ENCODE measurements at places on chromosomes 5 and 9.
A peak's percentile ranks its signal among the peaks of the same experiment; 100 is the strongest.

DNA sequence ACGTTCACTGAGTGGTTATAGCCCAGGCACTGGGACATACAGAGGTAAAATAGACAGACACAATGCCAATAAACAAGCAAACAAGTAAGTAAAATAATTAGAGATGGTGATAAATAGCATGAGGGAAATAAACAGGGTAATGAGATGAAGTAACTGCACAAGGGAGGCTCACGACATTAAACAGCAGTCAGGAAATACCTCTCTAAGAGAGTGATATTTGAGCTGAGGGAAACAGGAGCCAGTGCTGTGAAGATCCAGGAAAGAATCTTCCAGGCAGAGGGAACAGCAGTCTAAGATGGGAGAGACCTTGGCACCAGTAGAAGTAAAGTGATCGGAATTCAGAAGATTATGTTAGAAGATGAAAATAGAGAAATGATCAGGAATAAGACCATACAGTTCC, 279.4 kb downstream of the HINT1 start:
- DNase-seq, result no peak

DNA sequence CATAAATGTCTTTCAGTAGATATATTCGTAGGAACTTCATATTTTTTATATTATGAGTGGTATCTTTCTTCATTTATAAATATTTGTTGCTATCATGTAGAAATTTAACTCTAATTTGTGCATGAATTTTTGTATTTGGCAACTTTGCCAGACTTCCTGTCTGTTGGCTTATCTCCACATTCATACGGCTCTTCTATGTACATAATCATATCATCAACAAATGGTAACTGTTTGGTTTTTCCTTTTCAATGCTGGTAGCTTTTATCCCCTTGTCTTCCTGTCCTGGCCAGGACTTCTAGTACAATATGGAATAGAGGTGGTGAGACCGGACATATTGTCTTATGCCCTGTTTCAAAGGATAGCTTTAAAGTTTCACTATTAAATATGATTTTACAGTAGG, 132.3 kb upstream of the COL5A1 start:
- no peak for DNase-seq

DNA sequence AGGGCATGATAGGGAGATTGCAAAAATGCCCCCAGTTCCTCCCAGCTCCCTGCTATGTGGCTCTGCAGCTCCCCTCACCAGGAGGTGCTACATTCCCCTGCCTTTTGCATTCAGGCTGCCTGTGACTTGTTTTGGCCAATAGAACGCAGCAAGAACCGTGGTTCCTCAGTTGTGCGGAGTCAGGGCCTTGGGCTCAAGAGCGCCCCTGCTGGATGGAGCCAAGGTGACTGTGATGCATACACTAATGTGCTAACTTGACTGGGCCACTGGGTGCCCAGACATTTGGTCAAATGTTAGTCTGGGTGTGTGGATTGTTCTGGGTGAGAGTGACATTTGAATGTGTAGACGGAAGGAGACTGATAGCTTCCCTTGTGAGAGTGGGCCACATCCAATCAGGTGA, 123.3 kb upstream of the MVB12B start:
- DNase-seq, result no peak

- no peak for DNase-seq
These were observed 172.5 kb upstream of the OTULINL start for GRCh38 chr5:14408969-14409586.

DNA sequence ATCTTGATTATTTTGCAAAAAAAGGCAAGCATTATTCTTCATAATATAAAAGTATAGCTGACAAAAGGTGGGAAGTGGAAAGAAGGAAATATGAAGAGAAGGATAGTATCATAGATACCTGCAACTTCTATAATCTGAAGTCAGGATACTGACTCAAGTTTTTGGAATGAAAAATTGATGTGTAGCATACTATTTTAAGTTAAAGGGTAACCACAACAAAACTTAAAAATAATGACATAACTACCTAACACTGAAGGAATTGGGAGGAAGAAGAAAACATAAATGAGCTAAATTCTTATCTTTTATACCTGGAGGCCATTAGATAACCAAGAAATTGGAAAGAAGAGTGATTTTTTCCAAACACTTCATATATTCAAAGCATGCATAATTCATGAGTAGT, 51.8 kb upstream of the TLE1 start:
- no peak for DNase-seq

- DNase-seq, result no peak
These were observed 179.4 kb downstream of the PPP2R2B start for GRCh38 chr5:146699138-146699537.

DNA sequence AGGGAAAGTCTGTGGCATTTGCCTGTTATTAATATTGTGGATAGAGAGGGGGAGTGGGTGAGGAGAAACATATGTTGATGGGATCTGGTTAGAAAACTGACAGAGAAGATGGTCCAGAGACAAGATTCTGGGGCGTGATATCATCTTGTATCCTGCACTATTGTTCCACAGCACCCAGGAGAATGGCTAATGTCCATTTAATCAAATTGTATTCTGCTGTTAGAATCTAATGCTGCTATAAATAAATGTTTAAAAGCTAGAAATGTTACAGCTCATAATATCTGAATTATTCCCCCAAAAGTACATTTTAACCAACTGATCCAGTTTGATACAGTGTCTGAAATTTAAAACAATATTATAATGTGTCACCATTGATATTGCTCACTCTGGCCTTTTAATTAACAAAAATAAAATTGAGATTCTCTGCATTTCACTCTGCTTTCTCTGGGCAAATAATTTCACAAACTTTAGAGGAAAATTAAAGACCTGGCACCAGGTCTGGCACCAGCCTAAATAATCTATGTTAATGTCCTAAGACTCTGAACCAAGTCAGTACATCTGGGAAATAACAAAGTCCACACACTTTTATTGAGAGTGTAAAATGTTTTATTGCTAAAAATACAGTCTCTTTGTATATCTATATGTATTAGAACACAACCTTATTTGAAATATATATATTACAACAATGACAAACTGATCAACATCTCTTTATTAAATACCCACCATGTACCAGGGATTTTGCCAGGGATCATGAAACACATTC, 18.8 kb downstream of the HTR4 start:
- DNase-seq, result no peak

GRCh38 chr9:97559111-97559514, 57.6 kb downstream of the TMOD1 start:
- no peak for DNase-seq

DNA sequence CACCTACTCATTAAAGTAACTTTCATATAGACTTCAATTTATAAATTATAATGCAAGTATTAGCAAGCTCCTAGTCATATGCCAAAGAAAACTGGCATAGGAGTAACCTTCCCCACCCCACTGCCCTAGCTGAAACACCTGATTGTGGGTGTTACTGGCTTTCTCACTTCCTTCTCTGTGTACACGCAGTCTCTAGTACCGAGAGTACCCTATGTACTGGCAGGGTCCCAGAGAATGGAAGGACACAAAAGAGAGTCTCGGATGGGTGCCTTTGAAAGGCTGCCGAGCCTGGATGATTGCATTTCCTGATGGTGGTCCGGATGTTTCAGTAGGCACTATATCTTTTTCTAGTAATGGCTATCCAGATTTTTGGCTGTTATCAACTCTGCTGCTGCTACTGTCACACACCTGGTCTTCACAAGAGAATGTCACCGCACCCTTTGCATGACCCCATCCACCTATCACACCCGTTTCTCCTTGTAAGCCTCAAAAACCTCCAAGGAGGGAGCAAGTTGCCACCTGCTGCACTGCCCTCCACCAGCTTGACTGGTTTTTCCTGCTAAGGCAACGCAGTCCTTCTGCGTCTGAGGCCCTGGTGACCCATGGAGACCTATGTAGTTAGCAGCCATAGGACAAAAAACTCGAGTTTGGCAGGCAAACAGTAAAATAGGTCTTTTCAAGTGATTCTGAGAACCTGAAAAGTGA, 53.8 kb upstream of the CLINT1 start:
- no peak for DNase-seq

GRCh38 chr5:89327608-89328007, 444.6 kb upstream of the MEF2C start:
- DNase-seq, result no peak

- no peak for DNase-seq
These were observed 6.3 kb downstream of the SHB start for GRCh38 chr9:38062498-38063362.

- DNase-seq, result no peak
These were observed 39.5 kb upstream of the GLIS3 start for GRCh38 chr9:4339357-4339756.

- no peak for DNase-seq
These were observed 409.8 kb downstream of the MAN2A1 start for GRCh38 chr5:110099572-110099971.

DNA sequence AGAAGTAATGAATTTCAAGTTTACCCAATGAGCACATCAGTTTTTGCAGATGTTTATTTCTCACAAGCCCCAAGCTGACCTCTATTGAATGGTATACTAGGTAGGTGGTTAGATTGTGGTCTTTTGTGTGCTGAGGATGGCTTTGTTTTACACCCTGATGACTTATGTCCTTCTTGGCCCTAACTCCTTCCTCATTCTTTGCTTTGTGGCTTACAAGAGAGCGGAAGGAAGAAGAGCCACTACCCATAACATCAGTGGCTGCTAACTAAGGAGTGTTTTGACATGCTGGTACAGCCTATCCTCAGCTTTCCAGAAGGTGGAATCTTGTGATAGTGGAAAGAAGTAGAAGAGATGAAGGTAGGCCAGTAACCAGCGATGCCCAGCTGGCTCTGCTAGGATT, 85.7 kb upstream of the NTRK2 start:
- DNase-seq, result no peak

DNA sequence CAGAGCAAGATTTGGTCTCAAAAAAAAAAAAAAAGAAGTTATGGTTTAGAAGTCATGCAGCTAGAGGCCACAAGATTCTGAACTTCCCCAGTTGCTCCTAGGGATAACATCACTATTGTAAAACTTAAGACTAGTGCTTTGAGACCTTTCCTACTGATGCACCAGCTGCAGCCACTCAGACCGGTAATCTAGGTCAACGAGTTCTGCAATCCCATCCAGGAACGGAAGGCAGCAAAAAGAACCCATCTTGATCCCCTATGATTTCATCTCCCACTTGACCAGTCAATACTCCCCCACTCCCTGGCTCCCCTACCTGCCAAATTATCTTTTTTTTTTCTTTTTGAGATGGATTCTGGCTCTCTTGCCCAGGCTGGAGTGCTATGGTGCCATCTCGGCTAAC, 46.9 kb upstream of the TTC39B start:
- no peak for DNase-seq

DNA sequence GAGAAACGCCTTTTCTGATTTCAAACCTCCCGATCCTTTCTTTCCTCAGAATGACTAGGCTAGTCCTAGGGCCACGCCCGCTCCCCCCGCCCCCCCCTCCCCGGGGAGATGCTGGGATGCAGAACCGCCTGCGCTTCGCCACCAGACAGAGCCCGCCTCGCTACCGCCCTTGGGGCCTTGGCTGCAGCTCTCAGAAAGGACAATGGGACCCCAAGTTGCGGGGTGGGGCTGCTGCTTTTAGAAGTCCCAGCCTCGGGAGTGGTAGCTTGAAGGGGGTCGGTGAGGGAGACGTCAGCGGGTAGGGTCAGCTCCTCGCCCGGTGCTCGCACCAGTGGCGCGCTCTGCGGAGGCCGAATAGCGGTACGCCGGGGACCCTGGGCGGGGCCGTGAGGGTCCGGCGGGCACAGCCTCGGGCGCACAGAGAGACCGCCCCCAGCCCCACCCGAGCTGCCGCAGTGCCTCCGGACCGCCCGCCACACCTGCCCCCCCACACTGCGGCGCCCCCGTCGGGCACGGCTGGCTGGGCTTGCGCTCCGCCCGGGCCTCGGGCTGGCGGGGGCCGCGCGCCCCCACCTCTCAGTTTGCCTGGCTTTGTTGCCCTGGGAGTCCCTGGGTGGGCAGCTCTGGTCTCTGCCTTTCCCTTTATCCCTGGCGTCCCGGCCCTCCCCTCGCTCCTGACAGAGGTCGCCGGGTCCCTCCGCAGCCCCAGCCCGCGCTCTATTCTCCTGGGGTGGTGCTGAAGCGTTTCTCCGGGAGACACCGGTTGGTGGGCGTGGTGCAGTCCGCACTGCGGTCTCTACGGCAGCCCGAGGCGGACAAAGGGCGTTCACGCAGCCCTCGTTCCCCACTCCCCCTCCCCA, 1.2 kb downstream of the MAP1B start:
- DNase-seq, result peak; percentile 34

- DNase-seq, result no peak
These were observed 90.3 kb upstream of the RANBP6 start for GRCh38 chr9:6105738-6106137.

DNA sequence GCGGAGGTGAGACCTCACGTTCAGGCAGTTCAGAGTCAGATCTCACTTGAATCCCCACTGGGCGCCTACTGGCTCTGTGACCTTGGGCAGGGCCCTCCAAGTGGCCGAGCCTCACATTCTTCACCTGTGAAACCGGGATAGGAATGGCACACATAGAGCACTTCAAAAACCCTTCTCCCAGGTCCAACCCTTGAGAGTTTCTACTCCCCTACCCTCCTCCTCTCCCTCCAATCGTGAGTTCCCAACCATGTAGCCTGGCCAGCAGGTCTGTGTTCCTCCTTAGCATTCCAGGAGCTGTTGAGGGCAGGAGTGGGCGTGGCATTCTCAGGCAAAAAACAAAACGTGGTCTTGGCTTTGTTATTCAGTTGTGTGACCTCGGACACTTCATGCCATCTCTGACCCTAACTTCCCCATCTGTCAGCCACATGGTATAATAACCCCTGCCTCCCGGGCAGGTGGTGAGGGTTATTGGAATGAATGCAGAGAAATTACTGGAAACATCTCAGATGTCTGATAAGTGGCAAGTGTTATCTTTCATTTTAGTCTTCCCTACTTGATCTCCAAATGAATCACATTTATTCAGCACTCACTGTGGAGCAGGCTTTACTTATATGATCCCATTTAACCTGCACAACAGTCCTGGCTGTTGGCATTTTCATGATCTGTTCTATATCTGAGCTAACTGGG, 112.8 kb upstream of the BOD1 start:
- DNase-seq, result no peak

GRCh38 chr5:109792613-109793012, 102.9 kb downstream of the MAN2A1 start:
- no peak for DNase-seq

GRCh38 chr5:145536133-145536532, 299.0 kb downstream of the PRELID2 start:
- no peak for DNase-seq

- peak; percentile 14 for DNase-seq
These were observed at the start of gene CMBL for GRCh38 chr5:10307206-10308148. TSS of gene CMBL (minus strand) at chr5:10307902. CDS start at chr5:10290762, 17,140 bp downstream.

- DNase-seq, result no peak
These were observed at the start of gene PRR16 for GRCh38 chr5:120463991-120464626. TSS of gene PRR16 (plus strand) at chr5:120464300.
